ENCODE measurements at places on chromosomes 6 and 20. TPM values are rescaled to one million over a fixed set of nuclear protein-coding genes. Genes with fewer than 3 reads are reported as not detected.

- no peak for DNase-seq
Measured at GRCh38 chr6:66883453-66883852, 1176.4 kb upstream of the EYS start.

- no peak for DNase-seq
Measured at GRCh38 chr6:116144605-116145004, 18.7 kb upstream of the COL10A1 start.

GRCh38 chr6:45610832-45611231, 233.1 kb upstream of the SUPT3H start:
- no peak for DNase-seq

- no peak for DNase-seq
Measured at GRCh38 chr6:82617648-82618047, 254.0 kb downstream of the TPBG start.

DNA sequence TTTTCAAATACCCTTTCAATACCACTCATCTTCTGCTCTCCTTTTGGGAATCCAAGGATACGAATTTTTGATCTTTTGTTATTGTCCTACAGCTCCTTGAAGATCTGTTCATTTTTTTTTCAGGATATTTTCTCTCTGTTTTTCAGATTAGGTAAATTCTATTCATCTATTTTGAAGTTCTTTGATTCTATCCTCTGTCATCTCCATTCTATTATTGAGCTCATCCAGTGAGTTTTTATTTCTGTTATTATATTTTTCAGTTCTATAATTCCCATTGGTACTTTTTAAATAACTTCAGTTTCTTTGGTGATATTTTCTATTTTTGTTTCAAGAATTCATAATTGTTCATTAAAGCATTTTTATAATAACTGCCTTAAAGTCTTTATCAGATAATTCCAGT, 14.7 kb upstream of the ADTRP start:
- DNase-seq = no peak

DNA sequence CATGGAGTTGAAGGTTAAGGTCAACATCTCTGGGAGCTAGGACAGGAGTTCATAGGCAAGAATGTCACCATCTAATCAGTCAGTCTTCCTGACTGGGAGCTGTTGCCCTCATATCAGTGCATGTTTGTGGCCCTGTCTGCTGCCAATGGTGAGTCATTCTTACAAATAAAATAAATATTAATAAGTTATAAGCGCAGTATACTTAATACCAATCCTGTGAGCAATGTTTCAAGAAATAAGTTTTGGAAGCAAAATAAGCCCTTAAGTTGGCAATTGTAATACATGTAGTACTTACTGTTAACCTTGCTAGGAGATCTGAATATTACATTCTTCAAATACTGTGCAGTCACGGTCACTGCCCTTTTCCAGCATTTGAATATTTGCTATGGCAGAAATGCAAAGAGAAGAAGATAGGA, 20.2 kb upstream of the MDGA1 start:
- DNase-seq = no peak

DNA sequence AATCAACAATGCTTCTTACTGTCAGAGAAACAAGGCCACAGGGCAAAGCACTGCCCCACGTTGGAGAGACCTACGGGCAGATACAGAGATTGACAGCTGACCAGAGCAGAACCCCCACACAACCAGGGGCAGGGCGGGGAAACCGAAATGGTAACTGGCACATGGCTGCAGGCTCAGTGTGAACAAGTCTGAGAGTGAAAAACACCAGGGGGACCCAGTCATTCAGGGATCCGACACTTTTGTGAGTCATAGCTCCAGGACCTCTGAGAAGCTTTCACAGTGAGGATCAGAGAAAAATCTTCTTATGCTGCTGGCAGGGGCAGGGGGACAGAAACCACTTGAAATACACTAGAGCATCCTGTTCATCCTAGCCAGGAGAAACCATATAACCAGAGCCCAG, 254.2 kb downstream of the C6orf118 start:
- DNase-seq = no peak

DNA sequence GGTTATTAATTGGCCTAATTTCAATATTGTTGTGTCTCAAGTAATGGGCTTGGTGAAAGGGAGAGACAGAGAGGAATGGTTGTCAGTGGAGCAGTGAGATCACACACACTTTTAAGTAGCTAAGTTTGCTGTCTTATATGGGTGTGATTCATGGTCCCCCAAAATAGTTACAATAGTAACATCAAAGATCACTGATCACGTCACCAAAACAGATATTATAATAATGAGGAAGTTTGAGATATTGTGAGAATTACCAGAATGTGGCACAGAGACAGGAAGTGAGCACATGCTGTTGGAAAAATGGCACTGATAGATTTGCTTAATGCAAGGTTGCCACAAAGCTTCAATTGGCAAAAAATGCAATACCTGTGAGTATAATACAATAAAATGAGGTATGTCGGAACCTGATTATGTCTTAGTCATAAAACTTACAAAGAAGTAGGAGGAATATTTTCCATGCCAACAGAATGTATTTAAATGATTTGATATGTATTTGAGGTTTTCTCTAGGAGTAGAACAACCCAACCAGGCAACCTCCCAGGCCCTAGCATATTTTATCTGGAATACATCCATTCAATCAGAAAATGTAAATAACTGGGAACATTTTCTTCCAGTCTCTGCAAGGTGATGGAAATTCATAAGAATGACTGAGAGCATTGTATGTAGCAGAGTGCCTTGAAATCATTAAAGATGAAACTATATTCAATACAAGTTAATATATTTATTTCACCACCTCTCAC, 167.8 kb downstream of the CARMIL1 start:
- DNase-seq = no peak

DNA sequence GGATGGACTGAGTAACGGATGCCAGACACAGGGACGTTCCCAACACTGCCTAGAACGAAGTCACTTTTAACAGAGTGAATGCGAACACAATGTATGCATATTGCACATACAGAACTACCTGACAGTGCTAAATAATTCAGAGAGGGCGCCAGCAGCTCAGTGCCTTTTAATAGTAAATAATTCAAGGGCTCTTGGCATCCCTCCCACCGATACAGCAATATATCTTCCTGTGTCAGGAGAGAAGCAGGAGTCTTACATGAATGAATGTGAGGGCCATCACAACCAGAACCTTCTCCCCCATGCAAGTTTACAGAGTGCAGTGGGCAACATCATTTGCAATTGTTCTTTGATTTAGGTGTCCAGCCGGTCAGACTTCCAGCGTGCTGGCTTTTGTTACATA, 88.4 kb upstream of the KCNG1 start:
- DNase-seq = no peak

GRCh38 chr20:51926670-51927305, 124.5 kb upstream of the SALL4 start:
- DNase-seq = no peak

DNA sequence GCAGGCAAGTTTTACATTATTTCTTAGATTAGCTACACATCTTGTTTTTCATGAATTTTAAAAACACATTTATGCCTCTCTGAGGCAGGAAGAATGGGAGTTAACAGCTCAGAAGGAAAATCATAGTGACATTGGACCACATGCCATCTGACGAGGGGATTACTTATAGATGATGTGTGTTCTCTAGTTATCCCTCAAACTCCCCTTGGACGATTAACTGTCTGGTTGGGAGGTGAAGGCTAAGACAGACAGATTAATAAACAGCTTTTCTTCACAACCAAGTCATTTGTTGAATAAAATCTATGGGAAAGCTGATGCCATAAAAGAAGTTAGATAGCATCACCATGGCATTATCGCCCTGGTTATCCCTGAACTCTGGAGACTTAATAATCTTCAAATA, 80.0 kb upstream of the PREP start:
- DNase-seq = no peak

PKIB gene
- total RNA-seq = 2.0 TPM

NSFL1C gene
- 88.5 TPM for total RNA-seq

MYLK4 gene
- 1.2 TPM for total RNA-seq

MED20 gene
- total RNA-seq = 15.0 TPM

ZSCAN16 gene
- 8.4 TPM for total RNA-seq

THEMIS gene
- total RNA-seq = 17.8 TPM
